ENCODE measurements at places on chromosomes 7 and 10.

GRCh38 chr10:30645340-30645827 lies 15.8 kb upstream of the LYZL2 start:
- DNase-seq: peak; percentile 36

- no peak for DNase-seq
Observed at GRCh38 chr10:397321-398068, 262.2 kb downstream of the ZMYND11 start.

- no peak for DNase-seq
Observed at GRCh38 chr10:103463499-103463898, 4.8 kb upstream of the CALHM1 start.

- DNase-seq: no peak
Observed at GRCh38 chr10:3293581-3294431, 121.2 kb upstream of the PITRM1 start.

DNA sequence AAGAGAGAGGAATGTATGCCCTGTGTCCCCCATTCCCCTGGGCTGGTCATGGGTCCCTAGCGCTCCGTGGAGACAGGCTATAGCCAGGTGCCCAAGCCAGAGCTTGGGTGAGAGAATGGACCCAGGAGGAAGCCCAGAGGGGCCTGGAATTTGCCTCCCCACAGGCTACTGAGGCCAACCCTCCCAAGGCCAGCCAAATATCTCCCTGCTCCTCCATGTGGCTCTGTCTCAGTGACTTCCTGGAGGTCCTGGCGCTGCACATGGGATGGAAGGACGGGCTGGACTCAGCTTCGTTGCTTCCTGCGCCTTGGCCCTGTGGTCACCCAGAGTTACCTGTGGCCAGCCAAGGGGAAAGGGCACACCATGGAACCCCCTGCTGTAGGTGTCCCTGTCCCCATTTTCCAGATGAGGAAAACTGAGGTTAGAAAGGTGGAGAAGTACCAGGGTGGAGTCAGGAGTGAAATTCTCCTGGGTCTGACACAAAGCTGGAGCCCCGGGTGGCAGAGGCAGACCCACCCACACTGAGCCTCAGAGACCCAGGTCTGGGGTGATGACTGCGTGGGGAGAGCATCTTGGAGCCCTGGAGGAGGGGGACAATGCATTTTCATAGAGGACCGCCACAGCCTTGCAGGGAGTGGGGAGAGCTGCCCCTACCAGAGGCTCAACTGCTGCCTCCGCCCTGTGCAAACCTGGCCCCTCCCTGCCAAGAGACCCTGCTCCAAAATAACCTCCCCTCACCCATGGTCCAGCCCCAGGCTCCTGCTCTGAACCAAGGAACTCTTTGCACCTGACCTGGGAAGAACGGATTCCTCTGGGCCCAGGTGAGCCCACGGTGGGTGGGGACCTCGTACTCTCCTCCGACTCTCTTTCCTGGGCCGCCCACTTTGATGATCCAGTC lies 42.6 kb downstream of the TMEM270 start:
- DNase-seq: peak; percentile 8

DNA sequence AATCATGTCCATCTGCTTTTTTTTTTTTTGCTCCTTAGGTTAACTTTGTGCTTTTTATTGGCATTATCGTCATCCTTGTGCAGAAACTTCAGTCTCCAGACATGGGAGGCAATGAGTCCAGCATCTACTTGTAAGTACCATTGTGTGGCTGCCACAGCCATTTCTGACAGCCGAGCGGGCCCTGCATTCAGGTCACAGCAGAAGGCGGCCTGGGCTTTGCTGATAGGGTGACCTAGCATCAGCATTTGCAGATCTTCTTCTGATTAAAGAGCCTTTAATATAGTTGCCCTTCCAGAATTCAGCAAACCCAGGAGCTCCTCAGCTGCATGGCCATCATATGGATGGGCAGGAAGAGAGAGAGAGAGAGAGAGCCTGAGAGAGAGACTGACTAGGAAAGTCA lies 40.5 kb downstream of the ADCYAP1R1 start:
- DNase-seq: no peak

GRCh38 chr10:45375716-45376231 lies 1.8 kb downstream of the ALOX5 start:
- DNase-seq: no peak

DNA sequence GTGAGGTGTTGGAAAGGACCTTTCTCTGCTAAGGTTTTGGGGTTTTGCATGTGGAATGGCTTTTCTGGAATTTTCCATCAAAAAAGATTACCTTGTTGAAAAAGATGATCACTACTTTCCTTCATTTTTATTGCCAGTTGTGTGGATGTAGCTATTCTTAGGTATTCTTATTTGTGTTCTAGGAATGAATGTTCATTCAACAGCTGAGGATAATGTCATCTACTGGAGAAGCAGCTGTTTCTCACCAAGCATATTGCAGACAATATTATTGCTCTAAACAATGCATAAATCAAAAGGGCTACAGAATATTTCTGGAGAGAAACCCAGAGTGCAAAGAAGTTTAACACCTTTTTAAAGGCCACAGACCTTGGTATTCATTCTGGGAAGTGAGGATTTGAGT lies 145.6 kb upstream of the CALCR start:
- no peak for DNase-seq

- no peak for DNase-seq
Observed at GRCh38 chr7:87013840-87014190, 45.6 kb downstream of the ELAPOR2 start.

- DNase-seq: no peak
Observed at GRCh38 chr7:155795401-155795800, 16.9 kb downstream of the SHH start.

DNA sequence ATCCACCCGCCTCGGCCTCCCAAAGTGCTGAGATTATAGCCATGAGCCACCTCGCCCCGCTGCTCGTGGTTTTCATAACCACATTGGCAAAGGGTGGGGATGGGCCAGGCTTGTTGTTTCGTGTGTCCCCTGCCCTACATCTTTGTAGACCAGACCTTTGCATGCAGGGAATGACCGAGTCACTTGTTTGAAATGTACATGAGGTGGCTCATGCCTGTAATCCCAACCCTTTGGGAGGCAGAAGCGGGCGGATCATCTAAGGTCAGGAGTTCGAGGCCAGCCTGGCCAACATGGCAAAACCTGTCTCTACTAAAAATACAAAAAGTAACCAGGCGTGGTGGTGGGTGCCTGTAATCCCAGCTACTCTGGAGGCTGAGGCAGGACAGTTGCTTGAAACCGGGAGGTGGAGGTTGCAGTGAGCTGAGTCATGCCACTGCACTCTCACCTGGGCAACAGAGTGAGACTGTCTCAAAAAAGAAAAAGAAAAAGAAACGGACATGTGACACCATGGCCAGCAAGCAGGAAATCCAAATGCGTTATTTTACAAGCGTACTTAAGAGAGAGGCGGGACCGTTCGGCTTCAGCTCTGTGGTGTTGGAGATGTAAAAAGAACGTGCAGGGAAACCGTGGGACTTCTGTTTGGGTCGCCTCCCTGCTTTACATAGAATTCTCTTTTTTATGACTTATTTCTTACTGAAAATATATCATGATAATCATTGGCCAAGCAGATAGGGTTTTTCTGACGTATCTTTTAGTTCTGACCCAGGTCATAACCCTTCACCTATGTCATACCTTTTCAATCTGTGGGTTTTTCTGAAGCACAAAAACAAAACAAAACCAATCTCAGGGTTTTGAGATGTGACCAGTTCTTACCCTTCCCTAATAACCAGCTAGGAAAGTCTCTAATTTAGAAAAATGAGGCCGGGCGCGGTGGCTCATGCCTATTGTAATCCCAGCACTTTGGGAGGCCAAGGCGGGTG lies 45.1 kb downstream of the WIPI2 start:
- DNase-seq: no peak

DNA sequence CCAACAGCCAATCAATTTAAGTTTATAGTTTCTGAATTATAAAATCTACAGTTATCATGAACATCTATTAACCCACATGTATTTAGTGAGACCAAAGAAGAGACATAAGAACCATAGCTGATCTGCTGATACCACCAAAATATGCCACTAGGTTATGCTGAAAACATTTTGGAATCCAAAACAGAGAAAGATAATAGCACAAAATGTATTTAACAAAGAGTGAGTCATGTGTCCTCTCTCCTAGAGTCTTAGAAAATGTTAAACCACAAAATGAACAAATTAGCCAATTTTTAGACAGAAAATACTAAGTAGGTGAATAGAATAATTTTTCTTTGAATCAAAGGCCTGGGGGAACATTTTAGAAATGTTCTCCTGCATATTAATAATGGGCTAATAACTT lies 527.5 kb downstream of the GPAM start:
- no peak for DNase-seq

DNA sequence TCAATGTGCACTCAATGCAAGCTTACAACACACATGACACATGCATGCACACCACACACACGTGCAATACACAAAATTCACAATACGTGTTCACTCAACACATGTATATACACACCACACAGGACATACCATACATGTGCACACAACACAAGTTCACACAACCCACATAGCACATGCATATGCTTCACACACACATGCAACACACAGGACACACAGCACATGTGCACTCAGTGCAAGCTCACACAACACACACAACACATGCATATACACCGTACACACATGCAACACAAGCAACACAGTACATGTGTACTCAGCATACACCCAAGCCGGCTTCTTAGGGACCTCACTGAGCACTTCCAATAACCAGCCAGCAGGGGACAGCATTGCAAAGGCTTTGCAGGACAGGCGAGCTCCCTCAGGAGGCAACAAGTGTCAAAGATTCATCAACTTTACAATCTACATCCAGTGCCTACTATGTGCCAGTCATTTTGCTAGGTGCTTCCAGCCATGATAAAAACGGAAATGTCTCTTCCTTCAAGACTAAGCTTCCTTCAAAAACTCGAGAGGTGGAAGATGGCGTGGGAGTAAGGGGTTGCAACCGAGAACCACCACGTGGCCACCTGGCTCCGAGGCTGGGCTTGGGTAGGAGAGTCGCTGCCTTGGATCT lies 61.1 kb downstream of the JCAD start:
- DNase-seq: peak; percentile 86

DNA sequence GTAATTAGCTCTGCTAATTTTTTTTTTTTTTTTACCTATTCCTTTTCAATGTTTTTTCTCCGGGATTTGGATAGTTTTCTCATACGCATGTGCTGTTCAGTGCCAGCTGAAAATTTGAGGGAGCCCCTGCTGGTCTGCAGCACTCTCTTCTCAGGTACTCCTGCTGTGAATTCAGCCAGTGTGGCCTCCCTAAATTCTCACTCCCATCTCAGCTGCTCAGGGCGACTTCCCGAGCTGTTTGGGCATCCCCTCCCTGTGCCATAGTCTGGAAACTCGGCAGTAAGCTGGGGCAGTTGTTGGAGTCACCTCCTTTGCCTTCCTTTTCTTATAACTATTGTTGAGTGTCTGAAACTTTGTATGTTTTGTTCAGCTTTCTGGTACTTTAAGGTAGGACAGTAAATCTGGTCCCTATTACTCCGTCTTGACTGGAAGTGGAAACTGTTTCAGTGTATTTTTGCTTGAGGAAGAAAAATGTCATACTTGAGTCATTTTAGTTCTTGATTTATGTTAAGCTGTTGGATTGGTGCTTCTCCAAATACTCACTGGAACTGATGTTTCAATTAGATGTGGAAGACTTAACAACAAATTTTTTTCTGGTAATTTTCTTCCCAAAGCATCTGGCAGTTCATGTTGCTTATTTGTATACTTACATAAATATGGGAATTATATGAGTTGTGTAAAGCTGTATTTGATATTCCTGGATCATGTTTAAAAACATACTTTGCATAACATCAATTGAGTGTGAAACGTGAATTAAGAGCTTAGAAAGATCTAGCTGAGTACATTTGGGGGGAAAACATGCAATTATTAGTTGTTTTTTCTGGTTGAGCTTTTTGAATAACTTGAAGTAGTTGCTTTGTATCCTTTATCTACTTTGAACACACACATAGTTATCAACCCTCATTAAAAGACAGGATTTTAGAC lies 33.7 kb downstream of the MINPP1 start:
- peak; percentile 36 for DNase-seq

DNA sequence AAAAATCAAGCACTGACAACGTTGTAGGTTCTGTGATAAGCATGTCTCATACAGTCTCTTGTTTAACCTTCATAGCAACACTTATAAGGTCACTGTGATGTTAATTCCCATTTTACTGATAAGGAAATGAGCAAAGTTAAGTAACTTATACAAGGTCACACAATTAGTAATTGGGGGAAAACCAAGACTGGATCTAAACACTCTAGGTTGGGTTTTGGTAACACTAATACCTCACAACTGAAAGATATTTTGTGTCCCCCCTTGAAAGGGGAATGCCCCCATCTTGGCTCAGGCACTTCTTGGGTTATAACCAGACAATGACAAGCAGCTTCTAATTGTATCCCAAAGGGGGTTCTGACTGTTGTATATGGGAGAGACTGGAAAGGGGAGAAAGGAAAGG lies 36.0 kb upstream of the ABCB4 start:
- DNase-seq: no peak

All from iPS-NIHi11 (cell line).